Hematopoietic multipotent progenitor cell treated with erythropoietin and hydrocortisone succinate and interleukin-3 and kit ligand, for 8 days (in vitro differentiated cells): ENCODE measurements at places on chromosomes 1 and 21.
A peak's percentile ranks its signal among the peaks of the same experiment; 100 is the strongest.

DNA sequence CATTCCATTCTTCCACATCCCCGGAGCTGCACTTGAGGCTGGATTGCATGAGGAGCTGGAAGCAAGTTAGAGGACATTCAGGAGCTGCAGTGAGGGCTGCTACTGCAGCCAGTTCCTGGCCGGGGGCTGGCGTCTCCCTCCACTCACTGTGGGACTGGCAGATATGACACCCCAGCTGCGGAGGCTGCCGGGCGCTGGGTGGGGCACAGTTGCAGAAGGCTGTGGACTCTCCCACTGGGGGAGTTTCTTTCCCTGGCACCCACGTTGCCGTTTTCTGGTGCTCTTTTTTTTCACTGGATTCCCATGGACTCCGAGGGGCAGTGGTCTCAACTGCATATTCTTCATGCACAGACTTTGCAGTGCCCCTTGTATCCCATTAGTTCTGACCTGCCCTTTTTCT is 351.1 kb upstream of the AJAP1 start:
- DNase-seq = no peak

GRCh38 chr1:217240656-217241055 is 390.2 kb downstream of the GPATCH2 start:
- no peak for DNase-seq

GRCh38 chr1:241838897-241839296 is 9.1 kb upstream of the EXO1 start:
- DNase-seq = no peak

DNA sequence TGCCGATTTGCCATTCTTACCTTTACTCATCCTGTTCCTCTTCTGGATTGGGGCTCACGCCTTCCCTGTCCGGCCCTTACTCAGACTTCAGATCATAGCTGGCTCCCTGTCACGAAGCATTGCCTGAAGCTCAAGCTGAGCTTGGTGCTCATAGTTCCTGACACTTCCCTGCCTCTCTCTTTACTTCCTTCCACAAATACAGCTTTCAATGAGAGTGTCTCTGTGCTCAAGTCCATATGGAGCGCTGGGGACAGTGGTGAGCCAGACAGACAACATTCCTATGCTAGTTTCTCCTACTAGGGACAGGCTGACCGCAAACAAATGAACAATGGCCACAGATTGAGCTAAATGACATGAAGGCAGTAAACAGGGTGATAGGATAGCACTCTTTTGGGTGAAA is 38.1 kb downstream of the HHAT start:
- no peak for DNase-seq

- DNase-seq = no peak
These were observed 38.4 kb upstream of the KCNQ4 start for GRCh38 chr1:40745176-40745575.

- peak; percentile 81 for DNase-seq
These were observed 90.2 kb upstream of the TSPAN2 start for GRCh38 chr1:115179397-115180079.
